ENCODE measurements at places on chromosomes 11 and 22. TPM values are rescaled to one million over a fixed set of nuclear protein-coding genes. Genes with fewer than 3 reads are reported as not detected.

OR2AG1 gene
- total RNA-seq: not detected

SLC29A2 gene
- total RNA-seq: 10.6 TPM

GRCh38 chr11:80365980-80366379 lies 925.1 kb upstream of the TENM4 start:
- no peak for DNase-seq
- H3K4me1 ChIP-seq: no peaks in the 10 kb centered on the region
- H3K27ac ChIP-seq: no peak overlapping the region
- H3K4me3 ChIP-seq: no peak overlapping the region

GRCh38 chr11:32034680-32035079 lies 56.2 kb upstream of the RCN1 start:
- H3K36me3 ChIP-seq: no peaks in the 10 kb centered on the region
- peaks cover 7% of the 10 kb centered on the region for H3K27me3 ChIP-seq
- no peak for DNase-seq

DNA sequence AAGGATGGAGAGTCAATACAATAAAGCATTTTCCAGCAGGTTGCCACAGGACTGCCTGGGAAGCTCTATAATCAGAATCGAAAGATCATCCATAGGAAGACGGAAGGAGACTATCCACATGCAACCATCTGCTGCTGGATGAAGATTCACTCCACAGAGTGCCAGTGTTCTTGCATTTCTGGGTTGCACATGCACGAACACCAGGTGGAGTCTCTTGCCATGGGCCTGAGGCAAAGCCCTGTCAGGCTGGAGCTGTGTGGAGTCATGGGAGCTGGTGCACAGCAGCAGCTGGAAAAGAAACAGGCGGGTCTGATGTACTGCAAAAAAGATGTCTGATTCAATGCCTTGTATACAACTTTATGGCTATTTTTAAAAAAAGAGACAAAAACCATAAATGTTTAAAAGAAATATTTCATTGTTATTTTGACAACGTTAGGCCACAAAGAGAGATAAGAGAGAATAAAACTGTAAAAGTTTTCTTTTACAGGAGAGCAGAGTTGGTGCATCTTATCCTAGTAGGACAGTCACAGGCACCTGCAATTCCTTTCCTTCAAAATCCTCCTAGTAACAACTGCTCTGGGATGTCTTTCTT lies 12.9 kb upstream of the FAT3 start:
- no peak overlapping the region for H3K27ac ChIP-seq
- no peaks in the 10 kb centered on the region for H3K27me3 ChIP-seq
- DNase-seq: no peak
- no peak overlapping the region for H3K4me3 ChIP-seq

GRCh38 chr11:109041876-109042275 lies 377.0 kb downstream of the DDX10 start:
- no peak for DNase-seq
- H3K27ac ChIP-seq: no peak overlapping the region
- H3K36me3 ChIP-seq: no peaks in the 10 kb centered on the region
- no peak overlapping the region for H3K4me3 ChIP-seq
- H3K27me3 ChIP-seq: no peaks in the 10 kb centered on the region
- H3K4me1 ChIP-seq: no peaks in the 10 kb centered on the region

Data from lower lobe of right lung (tissue), 2 donors.